Activated T-helper 1 cell treated with anti-CD3 and anti-CD28 coated beads, Interleukin-2, amount 50 U/mL, for 16 hours (primary cell): ENCODE measurements at places on chromosomes 6 and 20.

GRCh38 chr6:150691463-150691862 lies 91.8 kb downstream of the PLEKHG1 start:
- DNase-seq, result no peak

DNA sequence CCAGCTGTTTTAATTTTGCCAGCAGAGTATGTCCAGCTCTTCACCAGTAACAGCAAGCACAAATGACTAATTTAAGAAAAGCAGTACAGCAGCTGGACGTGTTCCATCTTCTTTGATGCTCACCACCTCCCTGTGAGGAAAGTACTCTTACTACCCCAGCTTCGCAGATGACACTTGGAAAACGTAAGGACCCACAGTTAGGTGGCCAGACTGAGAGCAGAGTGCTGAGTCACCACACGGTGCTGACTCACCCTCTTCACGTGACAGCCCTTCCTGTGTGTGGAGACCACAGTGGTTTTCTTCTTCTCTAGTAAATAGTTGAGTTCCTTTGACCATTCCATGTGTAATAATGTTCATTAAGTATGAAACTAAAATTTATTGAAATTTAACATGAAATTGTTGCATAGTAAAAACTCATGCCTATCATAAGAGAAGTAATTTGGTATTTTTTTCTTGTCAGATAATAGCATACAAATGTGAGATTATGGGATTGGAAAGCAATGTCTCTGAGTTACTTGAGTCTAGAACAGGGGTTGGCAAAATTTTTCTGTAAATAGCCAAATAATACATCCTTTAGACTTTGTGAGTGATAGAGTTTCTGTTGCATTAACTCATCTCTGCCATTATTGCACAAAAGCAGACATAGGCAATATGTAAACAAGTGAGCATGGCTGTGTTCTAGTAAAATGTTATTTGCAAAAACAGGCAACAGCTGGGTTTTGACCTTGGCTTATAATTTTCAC lies 76.6 kb downstream of the SLX4IP start:
- peak; percentile 32 for DNase-seq

DNA sequence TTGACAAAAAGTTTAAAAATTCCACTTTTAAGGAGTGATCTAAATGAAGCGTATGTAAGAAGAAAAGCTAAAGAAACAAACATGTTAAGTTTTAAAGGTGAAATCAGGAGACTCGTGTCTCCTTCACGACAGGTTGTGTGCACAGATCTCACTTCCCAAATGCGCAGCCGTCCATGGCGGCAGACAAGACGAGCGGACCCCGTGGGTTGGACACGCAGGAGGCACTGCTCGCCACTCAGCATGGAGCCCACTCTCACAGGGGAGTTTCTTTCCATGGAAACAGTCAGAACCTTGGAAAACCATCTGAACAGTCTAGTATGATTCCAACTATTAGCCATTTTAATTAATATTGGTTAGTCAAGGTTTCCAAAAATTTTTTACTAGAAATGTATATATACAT lies 48.9 kb downstream of the WDR27 start:
- no peak for DNase-seq

DNA sequence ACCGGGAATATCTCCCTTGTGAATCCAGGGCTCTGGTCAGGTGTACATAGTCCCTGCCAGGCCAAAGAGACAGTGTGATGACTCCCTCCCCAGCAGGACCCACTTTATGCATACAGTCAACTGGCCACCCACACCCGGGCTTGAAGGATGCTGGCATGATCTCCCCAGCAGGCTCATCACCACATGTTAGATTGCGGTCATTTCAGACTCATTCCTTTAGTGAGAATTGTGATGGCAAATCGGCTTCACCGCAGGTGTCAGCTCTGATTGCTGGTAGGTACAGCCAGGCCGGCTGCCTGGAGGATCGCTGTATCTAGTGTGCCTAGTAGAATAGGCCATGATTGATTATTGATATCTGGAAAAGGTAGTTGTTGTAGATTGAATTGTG lies 24.5 kb downstream of the CD83 start:
- no peak for DNase-seq

- DNase-seq, result no peak
These were observed 301.1 kb downstream of the EYA4 start for GRCh38 chr6:133542056-133542821.

- DNase-seq, result no peak
These were observed 68.9 kb downstream of the MDGA1 start for GRCh38 chr6:37628611-37629320.

DNA sequence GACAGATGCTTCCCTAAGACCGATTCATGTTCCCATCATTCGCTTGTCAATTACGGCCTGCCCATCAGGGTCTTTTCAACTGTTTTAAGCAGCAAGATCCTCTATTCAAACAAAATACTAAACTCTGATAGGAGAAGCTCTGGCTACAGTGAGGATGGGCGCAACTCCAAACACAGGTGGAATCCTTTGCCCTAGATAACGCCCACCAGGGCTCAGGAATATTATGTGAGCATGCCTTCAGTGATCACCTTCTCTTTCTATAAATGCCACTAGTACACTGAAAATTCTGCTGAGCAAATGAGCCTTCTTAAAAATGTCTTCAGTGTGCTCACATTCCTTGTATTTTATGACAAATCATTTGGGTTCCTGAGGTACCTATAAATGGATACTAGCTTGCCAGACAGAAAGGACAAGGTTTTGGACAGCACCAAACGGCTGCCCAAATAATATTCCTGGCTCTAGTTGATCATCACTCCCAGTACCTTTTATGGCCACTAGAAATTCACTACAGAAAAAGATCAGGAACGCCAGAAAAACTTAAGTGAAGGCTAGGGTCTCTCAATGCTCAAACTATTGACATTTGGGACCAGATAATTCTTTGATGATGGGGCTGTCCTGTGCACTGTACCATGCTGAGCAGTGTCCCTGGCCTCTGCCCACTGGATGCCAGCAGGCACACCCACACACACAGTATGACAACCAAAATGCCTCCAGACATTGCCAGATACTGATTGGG lies 13.1 kb downstream of the ZNF217 start:
- DNase-seq, result no peak

- no peak for DNase-seq
These were observed 183.2 kb downstream of the CARMIL1 start for GRCh38 chr6:25462235-25462897.

- DNase-seq, result no peak
These were observed 2.7 kb downstream of the ID1 start for GRCh38 chr20:31607640-31608250.

DNA sequence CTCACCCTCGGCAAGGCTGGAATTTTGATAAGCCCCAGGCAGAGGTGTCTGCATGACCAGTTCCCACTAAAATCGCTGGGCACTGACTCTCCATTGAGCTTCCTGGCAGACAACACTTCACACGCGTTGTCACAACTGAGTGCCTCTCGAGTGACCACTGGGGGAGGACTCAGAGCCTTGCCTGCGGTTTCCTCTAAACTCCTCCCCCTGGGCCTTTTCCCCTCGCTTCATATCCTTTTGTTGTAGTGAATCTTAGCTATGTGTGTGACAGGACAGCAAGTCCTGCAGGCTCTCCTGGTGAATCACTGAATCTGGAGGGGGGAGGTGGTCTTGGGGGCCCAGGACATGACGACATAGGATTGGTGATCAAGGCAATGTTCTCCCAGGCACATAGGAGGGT lies 670.8 kb downstream of the PRKN start:
- no peak for DNase-seq

DNA sequence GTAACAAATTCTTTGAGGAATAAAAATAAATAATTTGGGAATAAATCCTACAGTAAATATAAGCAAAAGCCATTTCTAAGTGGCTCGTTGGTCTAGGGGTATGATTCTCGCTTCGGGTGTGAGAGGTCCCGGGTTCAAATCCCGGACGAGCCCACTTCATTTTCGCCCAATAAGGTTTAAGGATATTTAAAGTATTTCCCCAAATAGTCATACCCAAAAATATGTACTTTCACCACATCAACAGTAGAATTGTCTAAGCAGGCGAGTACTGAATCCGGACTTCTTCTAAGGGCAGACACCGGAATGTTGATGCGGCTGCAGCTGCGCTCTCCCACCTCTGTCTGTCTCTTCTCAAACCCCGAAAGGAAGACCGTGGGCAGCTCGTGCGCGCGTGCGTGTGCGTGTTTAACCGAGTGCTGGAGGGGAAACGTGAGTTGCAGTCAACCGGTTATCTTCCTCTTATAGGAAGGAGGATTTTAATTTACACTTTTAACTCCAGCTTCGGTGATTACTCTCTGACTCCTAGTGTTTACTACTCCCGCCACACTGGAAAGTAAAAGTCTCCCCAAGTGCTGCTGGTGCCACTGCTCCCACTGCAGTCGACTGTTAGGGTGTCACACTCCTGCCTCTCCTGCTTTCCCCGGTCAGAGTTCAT lies 155.7 kb upstream of the PRSS16 start:
- no peak for DNase-seq

- no peak for DNase-seq
These were observed 72.4 kb downstream of the HFE start for GRCh38 chr6:26159357-26160273.

- DNase-seq, result no peak
These were observed 579.9 kb downstream of the MMUT start for GRCh38 chr6:48883116-48883515.

GRCh38 chr6:133804265-133804664 lies 84.6 kb upstream of the TCF21 start:
- DNase-seq, result no peak

DNA sequence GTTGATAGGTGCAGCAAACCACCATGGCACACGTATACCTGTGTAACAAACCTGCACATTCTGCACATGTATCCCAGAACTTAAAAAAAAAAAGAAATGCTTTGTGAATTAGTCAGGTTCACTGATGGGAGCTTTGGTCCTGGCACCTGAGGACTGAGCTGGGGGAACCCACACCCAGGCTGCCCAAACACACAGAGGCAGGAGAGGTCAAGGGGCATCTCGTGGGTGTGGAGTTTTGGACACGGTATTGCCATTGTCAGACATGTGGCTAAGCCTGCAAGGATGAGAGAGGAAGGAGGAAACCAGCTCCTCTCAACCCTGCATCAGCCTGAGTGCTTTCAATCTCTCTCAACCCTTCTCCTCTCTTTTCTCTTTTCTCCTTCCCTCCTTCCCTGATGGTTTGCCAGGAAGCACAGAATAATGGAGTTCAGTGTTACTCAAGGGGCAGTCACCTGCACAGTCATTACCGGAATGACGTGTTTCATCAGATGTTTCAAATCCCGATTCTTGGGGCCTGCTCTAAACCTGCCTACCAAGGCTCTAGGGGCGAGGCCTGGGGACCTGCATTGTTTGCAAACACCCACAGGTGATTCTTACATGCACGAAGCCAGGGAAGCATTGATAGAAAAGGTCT lies 89.9 kb upstream of the NEDD9 start:
- no peak for DNase-seq

GRCh38 chr6:14282854-14283505 lies 165.4 kb downstream of the CD83 start:
- no peak for DNase-seq

- DNase-seq, result no peak
These were observed 852 bp downstream of the GMNN start for GRCh38 chr6:24775520-24776058.

- no peak for DNase-seq
These were observed 15.6 kb downstream of the MANBAL start for GRCh38 chr20:37305079-37305478.

- DNase-seq, result no peak
These were observed 11.2 kb downstream of the TP53INP2 start for GRCh38 chr20:34715384-34715783.

- no peak for DNase-seq
These were observed 6.7 kb downstream of the HLA-E start for GRCh38 chr6:30495993-30496392.

DNA sequence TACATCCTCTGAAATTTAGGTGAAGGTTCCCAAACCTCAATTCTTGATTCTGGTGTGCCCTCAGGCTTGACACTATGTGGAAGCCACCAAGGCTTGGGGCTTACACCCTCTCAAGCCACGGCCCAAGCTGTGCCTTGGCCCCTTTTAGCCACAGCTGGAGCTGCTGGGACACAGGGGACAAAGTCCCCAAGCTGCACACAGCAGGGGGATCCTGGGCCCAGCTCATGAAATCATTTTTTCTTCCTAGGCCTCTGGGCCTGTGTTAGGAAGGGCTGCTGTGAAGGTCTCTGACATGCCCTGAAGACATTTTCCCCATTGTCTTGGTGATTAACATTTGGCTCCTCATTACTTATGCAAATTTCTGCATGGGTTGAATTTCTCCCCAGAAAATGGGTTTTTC lies 37.3 kb upstream of the BACH2 start:
- no peak for DNase-seq

DNA sequence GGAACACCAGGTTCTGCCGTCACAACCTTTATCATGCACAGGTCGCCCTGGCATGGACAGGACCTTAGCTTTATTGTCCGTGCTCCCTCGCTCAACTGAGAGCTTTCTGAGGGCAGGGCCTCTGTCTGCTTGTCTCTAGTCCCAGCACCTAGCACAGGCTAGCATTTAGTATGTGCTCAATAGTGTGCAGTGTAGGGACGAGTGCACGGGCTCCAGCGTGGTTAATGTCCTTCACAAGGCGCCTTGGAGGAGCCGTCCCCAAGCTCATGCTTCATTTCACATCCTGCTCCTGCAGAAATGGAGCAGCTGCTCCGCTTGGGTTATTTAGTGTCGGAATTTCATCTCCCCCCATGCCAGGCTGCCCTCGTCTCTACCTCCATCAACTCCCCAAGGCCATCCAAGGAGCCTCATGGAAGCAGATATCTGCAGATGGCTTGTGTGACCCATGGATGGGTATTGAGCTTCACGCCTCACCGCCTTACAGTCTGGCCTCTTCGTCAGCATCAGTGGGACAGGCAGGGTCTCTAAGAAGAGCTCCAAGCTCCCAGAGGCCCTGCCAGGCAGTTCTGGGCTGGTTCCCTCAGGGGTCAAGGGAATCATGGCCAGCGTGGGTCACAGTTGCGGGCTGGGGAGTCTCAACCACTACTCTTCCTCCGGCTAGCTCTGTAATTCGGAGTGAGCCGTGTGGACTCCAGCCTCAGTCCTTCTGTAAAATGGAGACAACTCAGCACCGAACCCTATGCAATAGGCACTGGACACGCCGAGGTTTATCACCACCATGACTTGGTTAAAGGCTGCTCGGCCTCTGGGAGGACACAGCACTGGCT lies 60.8 kb upstream of the APCDD1L start:
- no peak for DNase-seq

GRCh38 chr6:3650076-3650958 lies 101.2 kb downstream of the PXDC1 start:
- DNase-seq, result no peak

- DNase-seq, result no peak
These were observed 321.3 kb upstream of the SPTLC3 start for GRCh38 chr20:12687476-12687875.
